ENCODE measurements at places on chromosomes 7 and 10. TPM values are rescaled to one million over a fixed set of nuclear protein-coding genes. Genes with fewer than 3 reads are reported as not detected.

GRCh38 chr7:6181136-6181535 is 91.3 kb downstream of the CYTH3 start:
- DNase-seq, result no peak
- no peak overlapping the region for H3K4me3 ChIP-seq
- H3K27ac ChIP-seq, result no peak overlapping the region
- H3K27me3 ChIP-seq, result no peaks in the 10 kb centered on the region
- H3K36me3 ChIP-seq, result no peaks in the 10 kb centered on the region

- no peaks in the 10 kb centered on the region for H3K36me3 ChIP-seq
- no peak for DNase-seq
- H3K4me3 ChIP-seq, result no peak overlapping the region
Measured at GRCh38 chr7:71334541-71334940, 202.6 kb downstream of the GALNT17 start.

DNA sequence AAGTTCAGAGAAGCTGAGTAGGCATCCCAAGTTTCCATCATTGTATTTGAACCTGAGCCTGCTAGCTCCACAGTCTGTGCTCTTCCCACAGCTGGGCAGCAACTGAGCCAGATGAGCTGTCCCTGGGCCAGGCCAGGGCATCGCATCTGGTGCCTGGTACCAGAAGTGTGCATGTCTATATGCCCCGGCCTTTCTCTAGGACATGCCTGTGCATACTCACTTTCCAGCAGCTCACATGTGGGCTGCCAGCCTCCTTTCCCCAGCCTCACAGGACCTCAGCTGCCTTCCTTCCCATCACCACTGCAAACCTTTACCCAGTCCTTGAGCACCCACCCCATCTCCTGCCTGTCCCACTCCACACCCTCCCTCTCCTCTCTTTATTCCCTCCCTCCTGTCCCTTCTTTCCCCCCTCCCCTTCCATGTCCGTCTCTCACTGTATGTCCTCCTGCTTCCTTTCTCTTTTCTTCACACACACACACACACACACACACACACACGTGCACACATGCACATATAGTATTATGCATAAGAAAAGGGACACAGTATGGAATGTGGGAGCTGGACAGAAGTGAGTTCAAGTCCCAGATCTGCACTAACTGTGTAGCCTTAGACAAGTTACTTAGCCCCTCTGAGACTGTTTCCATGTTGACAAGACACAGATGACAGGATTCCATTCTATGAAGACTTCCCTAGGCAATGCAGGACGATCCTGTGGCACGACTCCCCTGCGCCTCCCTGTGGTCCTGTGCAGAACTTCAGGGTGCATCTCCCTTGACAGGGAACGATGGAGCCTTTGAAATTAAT is 10.9 kb downstream of the CDHR1 start:
- H3K4me3 ChIP-seq, result no peak overlapping the region
- no peaks in the 10 kb centered on the region for H3K4me1 ChIP-seq
- H3K27me3 ChIP-seq, result no peaks in the 10 kb centered on the region
- H3K36me3 ChIP-seq, result no peaks in the 10 kb centered on the region
- no peak overlapping the region for H3K27ac ChIP-seq

GRCh38 chr7:11709196-11709595 is 122.8 kb downstream of the THSD7A start:
- H3K4me3 ChIP-seq, result no peak overlapping the region
- H3K27ac ChIP-seq, result no peak overlapping the region
- H3K4me1 ChIP-seq, result peaks cover 21% of the 10 kb centered on the region
- no peak for DNase-seq
- H3K27me3 ChIP-seq, result no peaks in the 10 kb centered on the region

DNA sequence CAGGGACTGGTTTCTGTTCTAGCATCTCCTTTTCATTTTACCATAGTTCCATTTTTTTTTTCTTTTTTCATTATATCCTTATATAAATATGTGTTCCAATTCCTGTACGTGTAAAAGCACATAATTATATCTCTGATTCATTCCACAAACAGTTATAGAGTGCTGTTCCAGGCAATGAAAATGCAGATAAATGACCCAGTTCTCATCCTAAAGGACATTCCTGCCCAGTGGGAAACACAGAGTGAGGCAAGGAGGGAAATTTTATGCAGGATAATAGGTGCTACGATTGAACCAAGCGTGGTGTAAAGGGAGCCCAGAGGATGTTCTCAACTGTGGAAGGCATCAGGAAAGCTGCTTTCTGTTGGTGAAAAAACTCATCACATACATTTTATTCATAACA is 408.1 kb downstream of the GATA3 start:
- H3K27me3 ChIP-seq, result no peaks in the 10 kb centered on the region
- DNase-seq, result no peak
- H3K36me3 ChIP-seq, result no peaks in the 10 kb centered on the region
- H3K4me3 ChIP-seq, result no peak overlapping the region

DNA sequence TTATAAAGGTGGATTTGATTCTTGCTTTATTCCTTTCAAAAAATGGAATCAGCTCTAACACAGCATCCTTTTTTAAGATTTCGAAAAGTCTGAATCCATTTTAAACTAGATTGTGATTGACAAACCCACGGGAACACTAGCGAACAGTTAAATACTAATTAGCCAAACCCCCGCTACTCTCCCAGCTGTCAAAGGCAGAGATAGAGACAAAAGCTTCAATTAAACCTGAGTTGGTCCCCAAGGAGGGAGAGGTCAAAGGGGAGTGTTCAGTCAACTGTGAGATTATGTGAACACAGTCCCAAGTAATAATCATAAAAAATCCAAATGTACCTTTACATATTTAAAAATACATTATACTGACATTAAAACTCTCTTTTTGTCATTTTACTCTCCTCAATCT is 65.7 kb upstream of the TBX20 start:
- H3K27ac ChIP-seq, result no peak overlapping the region
- no peak overlapping the region for H3K4me3 ChIP-seq
- no peak for DNase-seq
- H3K36me3 ChIP-seq, result no peaks in the 10 kb centered on the region
- no peaks in the 10 kb centered on the region for H3K4me1 ChIP-seq
- no peaks in the 10 kb centered on the region for H3K27me3 ChIP-seq

DNA sequence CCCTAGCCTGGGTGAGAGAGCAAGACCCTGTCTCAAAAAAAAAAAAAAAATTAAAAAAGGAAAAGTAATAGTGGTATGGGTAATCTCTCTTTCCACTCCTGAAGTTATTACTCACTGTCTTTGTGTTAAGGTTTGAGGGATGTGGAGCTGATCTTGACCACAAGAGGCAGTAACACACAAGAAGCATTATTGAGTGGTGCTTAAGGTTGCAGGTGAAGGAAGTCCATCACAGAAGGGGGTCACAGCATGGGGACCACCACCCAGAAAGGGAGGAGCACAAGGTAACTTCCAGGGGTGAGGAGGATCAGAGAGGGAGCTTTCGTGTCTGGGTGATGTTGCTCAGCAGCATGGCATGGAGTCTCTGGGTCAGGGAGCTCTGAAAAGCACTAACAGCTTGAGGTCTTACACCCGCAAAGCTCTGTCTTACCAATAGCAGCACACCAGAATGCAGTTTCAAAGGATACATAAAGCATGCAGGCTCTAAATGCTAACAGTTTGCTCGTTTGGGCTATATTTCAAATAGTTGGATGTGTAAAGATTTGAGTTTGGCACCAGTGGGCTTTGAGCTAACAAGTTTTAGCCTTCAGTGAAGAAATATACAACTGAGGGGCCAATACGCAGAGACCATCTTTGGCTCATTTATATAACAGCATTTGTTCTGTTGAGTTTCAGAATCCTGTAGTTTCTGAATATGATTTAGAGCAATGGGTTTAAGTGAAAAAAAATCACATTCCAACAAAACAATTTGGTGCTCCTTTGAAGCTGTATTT is 100.4 kb upstream of the DNAJC1 start:
- no peak overlapping the region for H3K4me3 ChIP-seq
- H3K27me3 ChIP-seq, result no peaks in the 10 kb centered on the region
- no peak overlapping the region for H3K27ac ChIP-seq
- no peaks in the 10 kb centered on the region for H3K4me1 ChIP-seq

The CALCR gene
- not detected for total RNA-seq

GRCh38 chr7:30214651-30215137 is 69.7 kb upstream of the ZNRF2 start:
- no peak overlapping the region for H3K27ac ChIP-seq
- no peaks in the 10 kb centered on the region for H3K27me3 ChIP-seq
- no peaks in the 10 kb centered on the region for H3K36me3 ChIP-seq
- no peak overlapping the region for H3K4me3 ChIP-seq

DNA sequence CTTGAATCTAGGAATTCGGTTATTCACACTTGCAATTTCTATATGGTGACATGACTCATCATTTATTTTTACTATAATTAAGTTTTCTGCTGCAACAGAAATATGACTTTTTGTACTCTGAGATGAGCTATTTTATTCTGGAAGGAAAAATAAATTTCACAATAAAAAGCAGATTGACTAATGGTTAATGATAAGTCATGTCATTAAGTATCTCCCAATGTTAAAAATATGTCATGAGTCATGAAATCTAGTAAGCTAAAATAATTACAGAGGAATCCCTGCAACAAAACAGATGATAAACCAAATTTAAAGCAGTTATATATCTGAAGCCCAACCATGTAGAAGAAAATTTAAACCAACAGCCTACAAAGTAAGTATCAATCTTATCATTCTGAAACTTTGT is 149.2 kb downstream of the CACNA2D1 start:
- DNase-seq, result no peak
- no peak overlapping the region for H3K27ac ChIP-seq
- H3K4me3 ChIP-seq, result no peak overlapping the region
- no peaks in the 10 kb centered on the region for H3K27me3 ChIP-seq
- H3K36me3 ChIP-seq, result no peaks in the 10 kb centered on the region

DNA sequence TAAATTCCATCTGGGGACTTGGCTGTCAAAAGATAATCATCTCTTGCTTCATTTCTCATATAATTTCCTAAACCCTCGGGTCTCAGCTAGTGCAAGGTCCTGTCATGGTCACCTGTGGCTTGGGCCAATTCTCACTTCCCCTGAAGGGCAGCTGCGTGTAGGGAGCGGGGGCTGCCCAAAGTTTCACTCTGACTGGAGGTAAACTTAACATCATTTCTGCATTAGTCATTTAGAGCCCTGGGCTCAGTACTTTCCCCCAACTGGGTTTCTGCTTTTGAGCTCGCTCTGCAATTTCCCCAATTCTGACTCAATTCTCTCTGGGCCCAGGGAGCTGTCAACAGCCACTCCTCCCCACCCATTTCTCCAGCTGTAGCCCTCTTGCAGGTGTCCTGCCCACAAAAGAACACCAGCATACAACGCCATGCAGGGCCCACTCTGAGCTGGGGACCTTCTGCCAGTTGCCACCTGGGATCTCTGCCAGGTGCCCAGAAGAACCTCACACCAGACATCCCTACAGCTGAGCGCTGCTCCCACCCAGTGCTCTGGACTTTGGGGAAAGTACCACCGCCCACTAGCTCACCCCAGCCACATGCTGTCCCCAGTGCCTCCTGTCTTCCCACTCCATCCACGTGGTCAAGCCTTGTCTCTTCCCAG is 37.9 kb downstream of the VOPP1 start:
- DNase-seq, result no peak
- no peaks in the 10 kb centered on the region for H3K36me3 ChIP-seq
- H3K27ac ChIP-seq, result no peak overlapping the region
- no peaks in the 10 kb centered on the region for H3K27me3 ChIP-seq

All from pancreas (tissue), 10 donors.